ENCODE measurements at places on chromosomes 11 and 22.

GRCh38 chr11:121422675-121423074, 29.4 kb upstream of the SORL1 start:
- no peak for DNase-seq

DNA sequence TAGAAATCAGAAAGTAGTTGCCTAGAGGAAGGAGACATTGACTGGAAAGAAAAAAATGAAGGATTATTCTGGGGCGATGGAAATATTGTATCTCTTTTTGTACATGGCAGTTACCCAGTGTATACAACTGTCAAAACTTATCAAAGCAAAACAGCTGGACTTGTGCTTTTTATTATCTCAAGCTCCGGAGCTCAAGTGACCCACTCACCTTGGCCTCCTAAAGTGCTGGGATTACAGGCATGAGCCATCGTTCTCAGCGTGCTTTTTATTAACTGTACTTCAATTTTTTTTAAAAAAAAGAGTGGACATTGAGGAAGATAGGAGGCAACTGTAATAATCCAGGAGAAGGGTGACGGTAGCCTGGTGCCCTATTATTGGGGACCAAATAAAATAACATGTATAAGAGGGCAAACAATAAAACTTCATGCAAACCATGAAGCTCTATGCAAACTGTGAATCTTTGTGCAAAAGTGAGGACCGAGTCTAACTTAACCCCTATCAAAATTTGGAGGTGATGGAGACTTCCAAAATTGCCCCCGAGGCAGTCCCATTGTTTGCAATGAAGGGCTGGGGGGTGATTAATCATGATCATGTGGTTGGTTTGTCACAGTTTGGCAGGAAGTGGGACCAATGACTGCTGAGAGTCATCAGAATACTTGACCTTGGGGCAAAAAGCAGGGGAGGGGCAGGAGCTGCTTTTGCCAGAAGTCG, 23.5 kb downstream of the FZD4 start:
- DNase-seq: no peak

GRCh38 chr11:85742873-85743275, 56.9 kb upstream of the CCDC89 start:
- peak; percentile 50 for DNase-seq

DNA sequence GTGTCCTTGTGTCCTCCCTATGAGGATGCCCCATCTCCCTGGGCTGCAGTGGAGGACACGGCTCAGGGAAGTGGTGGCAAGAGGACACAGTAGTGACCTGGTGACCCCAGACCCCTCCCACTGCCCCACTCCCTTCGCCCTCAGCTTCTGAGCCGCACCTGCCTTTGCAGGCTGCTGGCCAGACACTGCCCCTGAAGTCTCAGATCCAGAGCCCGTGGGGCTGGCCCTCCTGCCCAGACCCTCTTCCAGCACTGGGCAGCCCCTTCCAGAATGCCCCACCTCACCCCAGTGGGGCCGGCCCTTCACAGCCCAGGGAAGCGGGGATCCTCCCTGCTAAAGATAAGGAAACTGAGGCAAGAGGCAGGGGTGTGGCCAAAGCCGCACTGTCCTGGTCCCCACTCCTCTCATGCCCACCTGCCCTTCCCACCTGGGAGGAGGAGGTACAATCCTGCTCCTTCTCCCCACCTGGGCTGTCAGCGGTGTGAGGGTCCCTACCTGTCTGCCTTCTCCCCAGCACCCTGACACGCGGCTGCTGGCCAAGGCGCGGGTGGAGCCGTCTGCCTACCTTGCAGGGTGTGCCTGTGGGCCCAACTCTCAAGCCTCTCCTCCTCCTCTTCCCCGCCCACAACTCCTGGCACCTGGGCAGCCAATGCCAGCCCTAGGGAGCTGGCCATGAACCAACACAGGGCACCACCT, 17.3 kb downstream of the TRPM5 start:
- DNase-seq: no peak

- DNase-seq: no peak
These were observed 9.1 kb downstream of the ARRB1 start for GRCh38 chr11:75342231-75342918.

GRCh38 chr11:90124946-90125345, 9.5 kb upstream of the NAALAD2 start:
- DNase-seq: no peak

DNA sequence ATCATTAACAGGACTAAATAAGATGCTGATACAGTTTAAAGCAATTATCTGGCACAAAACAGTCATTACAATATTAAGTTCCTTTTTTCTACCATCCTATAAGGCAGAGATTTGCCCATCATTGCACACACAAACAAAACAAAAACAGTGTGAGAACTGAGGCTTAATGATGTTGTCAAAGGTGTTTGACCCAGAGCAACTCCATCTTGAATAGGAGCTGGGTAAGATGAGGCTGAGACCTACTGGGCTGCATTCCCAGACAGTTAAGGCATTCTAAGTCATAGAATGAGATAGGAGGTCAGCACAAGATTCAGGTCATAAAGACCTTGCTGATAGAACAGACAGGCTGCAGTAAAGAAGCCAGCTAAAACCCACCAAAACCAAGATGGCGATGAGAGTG, 33.2 kb downstream of the CTSC start:
- no peak for DNase-seq

DNA sequence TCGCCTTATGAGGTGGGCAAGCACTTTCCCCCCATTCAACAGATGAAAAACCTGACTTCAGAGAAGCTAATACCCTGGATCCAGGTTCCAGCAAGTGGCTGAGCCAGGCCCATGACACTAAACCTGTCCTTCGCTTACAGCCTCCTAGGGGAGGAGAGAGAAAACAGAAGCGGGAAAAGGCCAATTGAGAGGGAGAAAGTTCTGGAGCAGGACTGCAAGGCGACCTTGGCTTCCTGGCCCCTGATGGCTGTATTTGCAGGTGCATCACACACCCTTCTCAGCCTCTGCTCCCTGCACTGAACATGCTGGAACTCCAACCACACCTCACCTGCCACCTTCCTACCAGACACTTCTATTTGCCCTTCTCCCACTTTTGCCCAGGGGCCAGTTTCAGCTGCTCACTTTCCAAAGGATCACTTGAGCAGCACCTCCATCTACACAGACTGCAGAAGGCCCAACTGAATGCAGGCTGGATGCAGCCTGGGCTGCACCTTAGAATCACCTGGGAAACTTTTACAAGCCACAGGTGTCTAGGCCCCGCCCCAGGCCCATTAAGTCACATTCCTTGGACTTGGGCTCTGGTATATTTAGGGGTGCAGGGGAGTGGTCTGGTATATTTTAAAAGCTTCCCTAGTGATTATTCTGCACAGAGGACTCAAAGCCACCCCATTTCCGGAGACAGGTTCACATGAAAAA, 14.3 kb upstream of the ADA2 start:
- DNase-seq: no peak

DNA sequence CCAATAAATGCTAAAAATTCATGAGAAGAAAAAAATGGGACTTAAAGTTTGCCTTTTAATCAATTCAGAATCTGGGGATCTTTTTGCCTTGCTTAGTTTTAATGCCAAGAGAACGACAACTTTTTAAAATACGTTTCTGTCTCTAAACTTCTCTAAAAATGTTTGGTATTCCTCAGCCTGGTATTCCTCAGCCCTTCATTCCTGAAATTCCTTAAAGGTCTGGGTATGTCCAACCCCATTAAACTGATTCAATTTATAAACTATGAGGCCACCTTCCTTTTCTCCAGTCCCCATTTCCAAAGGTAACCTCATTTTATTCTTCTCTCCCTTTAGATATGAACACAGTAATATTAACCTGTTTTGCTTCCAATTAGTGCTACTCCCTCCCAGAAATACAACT, 16.6 kb downstream of the POLA2 start:
- no peak for DNase-seq

DNA sequence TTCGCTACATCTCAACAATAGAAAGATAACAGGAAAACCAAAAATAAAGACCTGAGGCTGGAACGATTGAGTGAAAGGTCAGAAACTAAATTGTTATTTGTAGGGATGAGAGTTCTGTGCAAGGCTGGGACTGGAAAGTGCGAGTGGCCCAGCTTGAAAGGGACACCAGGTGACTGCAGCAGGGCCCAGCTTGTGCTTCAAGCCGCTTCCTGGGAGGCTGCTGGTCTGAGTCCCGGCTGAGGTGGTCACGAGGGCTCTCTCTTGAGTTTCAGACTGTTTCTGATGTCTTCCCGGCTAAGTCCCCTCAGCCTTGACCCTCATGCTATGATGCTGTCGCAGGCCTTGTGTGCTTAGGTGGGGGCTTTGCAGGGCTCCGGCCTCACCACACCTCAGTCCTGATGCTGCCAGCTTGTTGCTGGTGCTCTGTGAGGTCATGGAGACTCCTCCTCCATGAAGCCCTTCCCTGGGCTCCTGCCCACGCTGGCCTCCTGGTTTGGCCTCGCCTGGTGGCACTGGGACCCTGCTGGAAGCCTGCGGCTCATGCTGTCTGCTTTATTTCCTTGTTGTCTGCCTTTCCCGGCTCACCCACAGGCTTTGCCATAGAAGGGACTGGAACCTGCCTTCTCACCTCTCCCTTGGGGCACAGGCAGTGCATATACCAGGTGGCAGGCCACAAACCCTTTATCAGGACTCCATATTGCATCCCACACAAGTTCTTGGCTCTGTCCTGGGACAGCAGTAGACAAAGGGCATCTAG, 4.0 kb downstream of the BANF1 start:
- DNase-seq: no peak

Data from prostate gland (tissue), 2 donors.